ENCODE measurements at places on chromosomes 6 and 20. TPM values are rescaled to one million over a fixed set of nuclear protein-coding genes. Genes with fewer than 3 reads are reported as not detected.

DNA sequence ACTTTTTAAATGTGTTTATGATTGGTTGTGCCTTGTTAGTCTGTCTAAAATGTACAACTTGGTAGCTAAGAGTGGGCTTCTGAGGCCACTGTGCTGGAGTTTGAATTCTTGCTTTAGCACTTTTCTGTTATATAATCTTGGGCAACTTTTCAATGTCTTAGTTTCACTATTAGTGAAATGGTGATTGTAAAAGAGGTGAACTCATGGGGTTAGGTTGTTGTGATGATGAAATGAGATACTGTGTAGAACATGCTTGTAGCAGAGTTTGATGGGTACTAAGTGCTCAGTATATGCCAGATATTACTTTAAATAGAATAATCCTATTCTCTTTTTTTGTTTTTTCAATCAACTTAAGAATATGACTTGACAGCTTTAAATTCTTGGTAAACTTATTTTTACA lies 624.7 kb downstream of the CD109 start:
- H3K36me3 ChIP-seq, result no peaks in the 10 kb centered on the region
- H3K4me3 ChIP-seq, result no peak overlapping the region
- no peak for DNase-seq
- H3K4me1 ChIP-seq, result no peaks in the 10 kb centered on the region

- peaks cover 18% of the 10 kb centered on the region for H3K27me3 ChIP-seq
- H3K27ac ChIP-seq, result no peak overlapping the region
- no peak for DNase-seq
These were observed 34.6 kb upstream of the FOXP4 start for GRCh38 chr6:41511443-41512060.

- H3K4me3 ChIP-seq, result no peak overlapping the region
- no peak for DNase-seq
- no peaks in the 10 kb centered on the region for H3K4me1 ChIP-seq
- no peak overlapping the region for H3K27ac ChIP-seq
These were observed 77.5 kb downstream of the ATXN1 start for GRCh38 chr6:16683641-16684194.

DNA sequence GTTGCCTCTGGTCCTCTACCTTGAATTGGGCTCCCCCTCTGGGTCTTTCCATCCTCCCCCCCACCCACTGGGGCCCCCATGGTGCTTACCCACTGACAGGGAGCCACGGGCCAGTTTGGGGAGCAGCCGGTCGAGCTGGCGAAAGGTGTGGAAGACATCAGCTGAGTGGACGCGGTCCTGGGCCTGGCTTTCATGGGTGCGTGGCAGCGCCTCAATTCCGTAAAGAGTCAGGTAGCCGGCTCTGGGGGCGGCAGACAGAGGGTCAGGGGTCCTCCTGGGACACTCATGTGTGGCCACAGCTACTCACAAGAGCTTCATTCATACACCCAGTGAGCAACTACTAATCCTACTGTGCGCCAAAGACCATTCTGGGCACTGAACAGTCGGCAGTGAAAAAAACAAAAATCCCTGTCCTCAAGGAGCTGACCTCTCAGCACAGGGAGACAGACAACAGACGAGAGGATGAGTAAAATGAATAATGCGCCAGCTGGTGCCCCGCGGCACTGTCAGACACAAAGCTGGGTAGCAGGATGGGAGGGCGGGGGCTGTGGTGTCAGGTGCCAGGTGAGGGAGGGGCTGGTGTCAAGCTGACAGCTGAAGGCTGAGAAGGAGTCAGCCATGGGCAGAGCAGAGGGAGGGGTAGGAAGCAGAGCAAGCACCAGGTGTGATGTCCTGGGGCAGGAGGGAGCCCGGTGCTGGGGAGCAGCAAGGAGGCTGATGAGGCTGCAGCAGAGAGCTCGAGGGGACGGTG lies 28.3 kb downstream of the PTGIS start:
- H3K36me3 ChIP-seq, result peaks cover 63% of the 10 kb centered on the region
- no peaks in the 10 kb centered on the region for H3K27me3 ChIP-seq
- no peak for DNase-seq
- H3K4me1 ChIP-seq, result no peaks in the 10 kb centered on the region
- H3K4me3 ChIP-seq, result no peak overlapping the region
- no peak overlapping the region for H3K27ac ChIP-seq

- peaks cover 57% of the 10 kb centered on the region for H3K36me3 ChIP-seq
- no peaks in the 10 kb centered on the region for H3K27me3 ChIP-seq
- H3K4me1 ChIP-seq, result no peaks in the 10 kb centered on the region
- no peak overlapping the region for H3K4me3 ChIP-seq
- no peak overlapping the region for H3K27ac ChIP-seq
These were observed 9.7 kb downstream of the FUCA2 start for GRCh38 chr6:143501851-143502250.

GRCh38 chr6:101294676-101295075 lies 98.8 kb upstream of the GRIK2 start:
- no peak overlapping the region for H3K4me3 ChIP-seq
- no peaks in the 10 kb centered on the region for H3K27me3 ChIP-seq
- H3K36me3 ChIP-seq, result peaks cover 8% of the 10 kb centered on the region
- no peaks in the 10 kb centered on the region for H3K4me1 ChIP-seq

The CDSN gene
- not detected for total RNA-seq

Data from H9 (cell line).